Psoas muscle (tissue), 8 donors: ENCODE measurements at places on chromosomes 1 and 21. TPM values are rescaled to one million over a fixed set of nuclear protein-coding genes. Genes with fewer than 3 reads are reported as not detected.
A peak's percentile ranks its signal among the peaks of the same experiment; 100 is the strongest.

The S100A9 gene
- total RNA-seq, result 53.4 TPM

DNA sequence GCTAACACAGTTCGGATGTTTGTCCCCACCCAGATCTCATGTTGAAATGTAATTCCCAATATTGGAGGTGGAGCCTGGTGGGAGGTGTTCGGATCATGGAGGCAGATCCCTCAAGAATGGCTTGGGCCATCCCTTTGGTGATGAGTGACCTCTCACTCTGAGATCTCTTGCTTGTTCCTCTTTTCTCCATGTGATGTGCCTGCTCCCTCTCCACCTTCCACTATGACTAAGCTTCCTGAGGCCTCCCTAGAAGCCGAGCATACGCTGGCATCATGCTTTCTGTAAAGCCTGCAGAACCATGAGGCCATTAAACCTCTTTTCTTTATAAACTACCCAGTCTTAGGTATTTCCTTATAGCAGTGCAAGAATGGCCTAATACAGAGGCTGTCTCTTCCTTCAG, 8.1 kb upstream of the PLA2G5 start:
- no peaks in the 10 kb centered on the region for H3K4me1 ChIP-seq
- DNase-seq, result no peak
- no peaks in the 10 kb centered on the region for H3K27me3 ChIP-seq
- H3K27ac ChIP-seq, result no peak overlapping the region
- H3K36me3 ChIP-seq, result no peaks in the 10 kb centered on the region

The TMPRSS2 gene
- total RNA-seq, result 0.10 TPM

The ST6GALNAC3 gene
- total RNA-seq, result 4.2 TPM

- no peak overlapping the region for H3K4me3 ChIP-seq
- H3K27ac ChIP-seq, result no peak overlapping the region
These were observed 376.7 kb upstream of the ADGRL2 start for GRCh38 chr1:81424061-81424460.

The ARHGEF16 gene
- 0.51 TPM for total RNA-seq

GRCh38 chr21:20551939-20552338, 446.3 kb upstream of the NCAM2 start:
- no peaks in the 10 kb centered on the region for H3K27me3 ChIP-seq
- no peaks in the 10 kb centered on the region for H3K36me3 ChIP-seq

The ENAH gene
- 262 TPM for total RNA-seq

The CD160 gene
- not detected for total RNA-seq

The NR1I3 gene
- total RNA-seq, result not detected

DNA sequence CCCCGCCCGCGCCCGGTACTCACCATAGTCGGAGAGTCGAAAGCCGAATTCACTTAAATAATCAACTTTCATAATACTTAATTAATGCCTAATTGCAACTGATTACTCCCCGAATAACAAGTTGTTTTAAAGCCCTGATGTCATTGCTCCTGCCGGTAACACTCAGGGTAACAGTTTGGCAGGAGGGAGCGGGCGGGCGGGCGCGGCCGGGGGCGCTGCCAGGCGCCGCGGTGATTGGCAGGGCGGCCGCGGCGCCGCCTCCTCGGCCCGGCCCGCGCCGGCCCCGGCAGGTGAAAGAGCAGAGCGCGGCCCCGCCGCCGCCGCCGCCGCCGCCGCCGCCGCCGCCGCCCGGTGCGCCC, 102.2 kb downstream of the CASZ1 start:
- no peaks in the 10 kb centered on the region for H3K27me3 ChIP-seq
- DNase-seq, result no peak
- H3K27ac ChIP-seq, result peak overlapping the region; percentile 80
- H3K4me1 ChIP-seq, result peaks cover 60% of the 10 kb centered on the region
- no peaks in the 10 kb centered on the region for H3K36me3 ChIP-seq
- H3K4me3 ChIP-seq, result peak overlapping the region; percentile 77

DNA sequence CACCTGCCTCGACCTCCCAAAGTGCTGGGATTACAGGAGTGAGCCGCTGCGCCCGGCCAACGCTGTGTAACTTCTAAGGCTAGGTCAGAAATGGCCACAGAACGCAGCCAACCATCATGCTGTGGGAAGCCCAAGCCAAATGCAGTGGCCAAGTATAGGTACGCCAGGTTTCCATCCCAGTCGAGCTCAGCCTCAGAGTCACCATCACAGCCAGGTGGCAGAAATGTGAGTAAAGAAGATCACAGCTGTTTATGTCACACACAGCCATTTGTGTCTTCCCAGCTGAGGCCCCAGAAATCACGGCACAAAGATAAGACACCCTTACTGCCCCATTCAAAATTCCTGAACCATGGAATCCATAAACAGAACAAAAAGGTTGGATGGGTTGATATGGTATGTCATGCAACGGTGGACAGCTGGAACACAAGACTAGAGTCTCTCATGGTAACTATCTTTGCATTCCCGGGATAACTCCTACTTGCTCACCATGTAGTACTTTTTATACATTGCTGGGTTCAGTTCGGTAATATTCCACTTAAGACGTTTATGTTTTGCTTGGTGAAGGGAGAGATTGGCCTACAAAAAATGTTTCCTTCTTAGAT, 84.3 kb downstream of the SLC45A1 start:
- peak overlapping the region; percentile 79 for H3K27ac ChIP-seq
- no peak for DNase-seq
- H3K4me3 ChIP-seq, result no peak overlapping the region
- no peaks in the 10 kb centered on the region for H3K27me3 ChIP-seq
- H3K4me1 ChIP-seq, result peaks cover 49% of the 10 kb centered on the region

The SCYL3 gene
- total RNA-seq, result 7.3 TPM

The TCHHL1 gene
- total RNA-seq, result not detected

The SPRR5 gene
- not detected for total RNA-seq

- no peaks in the 10 kb centered on the region for H3K4me1 ChIP-seq
- no peaks in the 10 kb centered on the region for H3K36me3 ChIP-seq
- no peak overlapping the region for H3K27ac ChIP-seq
- no peak for DNase-seq
- no peaks in the 10 kb centered on the region for H3K27me3 ChIP-seq
These were observed 47.2 kb downstream of the SYCP1 start for GRCh38 chr1:114901814-114902213.

GRCh38 chr1:229769809-229770208, 143.8 kb downstream of the URB2 start:
- no peaks in the 10 kb centered on the region for H3K4me1 ChIP-seq
- H3K27me3 ChIP-seq, result no peaks in the 10 kb centered on the region
- no peak overlapping the region for H3K27ac ChIP-seq
- no peaks in the 10 kb centered on the region for H3K36me3 ChIP-seq

The C1orf53 gene
- total RNA-seq, result 3.9 TPM

DNA sequence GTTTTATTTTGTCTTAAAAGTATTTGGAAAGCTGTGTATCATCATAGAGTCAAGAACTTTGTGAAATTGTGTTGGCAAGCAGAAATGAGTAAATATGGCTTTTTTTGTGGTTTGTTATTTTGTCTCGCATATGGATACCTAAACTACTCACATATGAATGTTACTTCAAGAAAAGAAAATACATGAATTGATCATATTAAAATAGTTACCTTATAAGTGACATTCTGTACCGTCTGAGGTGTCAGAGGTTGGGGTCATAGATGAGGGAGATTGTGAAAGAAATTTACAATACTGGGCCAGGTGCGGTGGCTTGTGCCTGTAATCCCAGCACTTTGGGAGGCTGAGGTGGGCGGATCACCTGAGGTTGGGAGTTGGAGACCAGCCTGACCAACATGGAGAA, 31.3 kb upstream of the AXDND1 start:
- no peak overlapping the region for H3K27ac ChIP-seq
- no peak for DNase-seq
- H3K36me3 ChIP-seq, result peaks cover 8% of the 10 kb centered on the region
- H3K4me1 ChIP-seq, result no peaks in the 10 kb centered on the region
- no peak overlapping the region for H3K4me3 ChIP-seq

The CHI3L1 gene
- 156 TPM for total RNA-seq

The MLLT11 gene
- total RNA-seq, result 4.0 TPM

The SGIP1 gene
- total RNA-seq, result 3.7 TPM

DNA sequence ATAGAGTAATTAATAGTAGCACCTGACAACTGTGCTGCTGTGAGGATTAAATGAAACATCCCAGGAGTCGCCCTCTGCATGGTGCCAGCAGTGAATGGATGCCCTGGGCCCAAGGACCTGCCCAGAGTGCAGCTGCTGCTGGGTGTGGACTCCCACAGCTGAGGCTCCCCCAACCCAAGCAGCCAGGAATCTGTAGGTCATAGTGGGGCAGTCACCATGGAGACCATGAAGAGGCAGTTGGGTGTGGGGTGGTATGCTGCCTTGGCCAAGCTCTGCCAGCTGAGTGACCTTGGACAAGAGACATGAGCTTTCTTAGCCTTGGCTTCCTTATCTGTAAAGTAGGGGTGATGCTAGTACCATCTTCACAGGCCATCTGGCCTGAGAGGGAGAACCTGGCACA, 9.4 kb downstream of the OLIG2 start:
- H3K27ac ChIP-seq, result no peak overlapping the region
- no peak overlapping the region for H3K4me3 ChIP-seq
- no peaks in the 10 kb centered on the region for H3K4me1 ChIP-seq
- peaks cover 45% of the 10 kb centered on the region for H3K27me3 ChIP-seq
- H3K36me3 ChIP-seq, result no peaks in the 10 kb centered on the region

GRCh38 chr1:208127792-208128529, 116.2 kb downstream of the PLXNA2 start:
- no peaks in the 10 kb centered on the region for H3K27me3 ChIP-seq
- H3K27ac ChIP-seq, result peak overlapping the region; percentile 13
- H3K4me1 ChIP-seq, result peaks cover 22% of the 10 kb centered on the region
- no peaks in the 10 kb centered on the region for H3K36me3 ChIP-seq
- DNase-seq, result no peak

The TNNT2 gene
- total RNA-seq, result 26.6 TPM

DNA sequence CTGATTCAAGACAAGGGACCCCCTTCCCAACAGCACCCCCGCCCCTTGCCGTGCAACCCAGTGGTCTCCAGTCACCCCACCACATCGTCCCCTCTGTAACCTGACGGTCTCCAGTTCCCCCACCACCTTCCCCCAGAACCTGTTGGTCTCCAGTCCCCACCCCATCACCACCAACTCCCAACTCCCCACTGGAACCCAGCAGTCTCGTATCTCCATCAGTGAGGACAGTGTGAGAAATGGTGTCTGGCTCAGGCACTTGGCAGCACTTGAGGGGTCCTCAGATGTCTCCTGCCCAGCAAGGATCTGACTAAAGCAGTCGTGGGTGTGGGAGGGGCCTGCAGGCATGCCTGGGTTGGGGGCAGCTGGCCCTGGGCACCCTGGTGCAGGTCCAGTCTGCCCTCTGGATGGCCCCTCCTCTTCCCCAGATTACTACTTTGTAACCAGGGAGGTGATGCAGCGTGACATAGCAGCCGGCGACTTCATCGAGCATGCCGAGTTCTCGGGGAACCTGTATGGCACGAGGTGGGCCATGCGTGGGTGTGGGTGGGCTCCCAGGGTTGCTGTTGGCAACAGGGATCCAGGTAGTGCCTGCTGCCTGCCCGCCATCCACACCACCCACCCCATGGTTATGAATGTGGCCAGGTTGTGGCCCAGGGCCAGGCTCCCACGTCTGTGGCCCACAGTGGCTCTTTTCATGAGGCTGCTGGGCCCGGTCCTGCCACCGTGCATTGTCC, 3.1 kb upstream of the GJC2 start:
- no peak overlapping the region for H3K4me3 ChIP-seq
- no peaks in the 10 kb centered on the region for H3K27me3 ChIP-seq
- peaks cover 21% of the 10 kb centered on the region for H3K4me1 ChIP-seq

The S100A1 gene
- 1,048 TPM for total RNA-seq

- no peaks in the 10 kb centered on the region for H3K27me3 ChIP-seq
- H3K36me3 ChIP-seq, result no peaks in the 10 kb centered on the region
- DNase-seq, result no peak
- H3K4me1 ChIP-seq, result peaks cover 4% of the 10 kb centered on the region
- H3K27ac ChIP-seq, result no peak overlapping the region
These were observed 49.8 kb downstream of the ELK4 start for GRCh38 chr1:205582046-205582445.

The FAM163A gene
- 0.15 TPM for total RNA-seq

The PGBD5 gene
- 9.8 TPM for total RNA-seq

DNA sequence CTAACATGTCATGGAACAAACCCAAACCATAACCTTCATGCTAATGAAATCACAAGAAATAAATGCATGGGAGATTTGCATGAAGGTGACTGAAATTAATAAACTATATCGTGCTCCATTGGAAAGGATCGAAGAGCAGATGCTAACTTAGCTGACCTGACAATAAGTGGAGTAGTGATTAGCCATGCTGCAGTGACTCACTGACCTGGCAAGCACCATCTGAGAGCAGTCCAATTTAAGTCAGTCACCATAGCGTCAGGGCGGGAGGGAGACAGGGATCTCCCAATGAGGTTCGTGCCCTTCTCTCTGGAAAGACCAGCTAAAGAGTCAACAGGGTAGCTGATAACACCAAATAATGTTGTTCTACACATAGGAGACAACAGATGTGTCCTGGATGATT, 21.5 kb downstream of the OLIG2 start:
- H3K36me3 ChIP-seq, result no peaks in the 10 kb centered on the region
- DNase-seq, result no peak
- H3K4me1 ChIP-seq, result peaks cover 9% of the 10 kb centered on the region
- no peak overlapping the region for H3K27ac ChIP-seq

The STUM gene
- total RNA-seq, result 1.5 TPM

The PALMD gene
- 219 TPM for total RNA-seq

- no peak overlapping the region for H3K27ac ChIP-seq
- H3K4me1 ChIP-seq, result no peaks in the 10 kb centered on the region
- H3K4me3 ChIP-seq, result no peak overlapping the region
- no peak for DNase-seq
- H3K27me3 ChIP-seq, result no peaks in the 10 kb centered on the region
These were observed 19.4 kb downstream of the EXTL2 start for GRCh38 chr1:100875228-100875627.
